Stimulated activated CD8-positive, alpha-beta memory T cell treated with anti-CD3 and anti-CD28 coated beads, Interleukin-4, amount 100 ng/mL, for 48 hours (primary cell): ENCODE measurements at places on chromosomes 4 and X.

GRCh38 chrX:153649178-153649914 lies 2.3 kb downstream of the DUSP9 start:
- DNase-seq, result peak; percentile 52

- DNase-seq, result no peak
Measured at GRCh38 chr4:117983541-117984365, 50.5 kb upstream of the NDST3 start.

DNA sequence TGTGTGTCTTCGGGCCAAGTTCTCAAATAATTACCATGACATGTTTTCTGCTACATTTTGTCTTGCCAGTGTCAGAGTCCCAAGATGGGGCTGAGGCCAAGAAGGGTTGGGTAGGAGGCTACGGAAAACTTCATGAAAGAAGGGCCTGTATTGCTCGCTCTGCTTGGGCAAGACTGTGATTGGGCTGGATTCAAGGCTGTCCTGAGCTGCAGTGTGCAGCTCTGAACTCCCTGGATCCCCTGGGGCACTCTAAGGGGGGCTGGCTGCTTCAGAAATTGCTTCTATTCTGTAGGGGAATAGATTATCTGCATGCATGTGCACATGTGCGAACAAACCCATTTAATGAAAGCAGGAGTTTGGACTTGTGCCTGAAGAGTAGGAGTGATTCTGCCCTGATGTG lies 13.6 kb downstream of the TSPAN6 start:
- no peak for DNase-seq

DNA sequence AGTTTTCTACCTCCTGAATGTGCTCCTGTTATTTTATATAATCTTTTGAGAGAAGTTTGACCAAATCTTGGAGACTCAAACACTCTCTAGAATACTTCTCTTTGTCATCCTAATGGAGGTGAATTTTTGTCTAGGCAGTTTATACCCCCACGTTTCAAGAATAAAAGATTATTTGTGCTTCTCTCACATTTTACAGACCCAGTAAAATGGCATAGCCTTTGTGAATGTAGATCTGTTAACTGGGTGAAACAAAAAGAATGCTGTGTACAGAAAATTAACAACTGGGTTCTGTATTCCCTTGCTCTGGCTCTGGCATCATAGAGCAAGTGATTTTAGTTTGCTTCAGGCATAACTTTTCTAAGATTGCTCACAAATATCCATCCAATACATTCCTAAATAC lies 26.1 kb downstream of the GASK1B start:
- DNase-seq, result no peak

DNA sequence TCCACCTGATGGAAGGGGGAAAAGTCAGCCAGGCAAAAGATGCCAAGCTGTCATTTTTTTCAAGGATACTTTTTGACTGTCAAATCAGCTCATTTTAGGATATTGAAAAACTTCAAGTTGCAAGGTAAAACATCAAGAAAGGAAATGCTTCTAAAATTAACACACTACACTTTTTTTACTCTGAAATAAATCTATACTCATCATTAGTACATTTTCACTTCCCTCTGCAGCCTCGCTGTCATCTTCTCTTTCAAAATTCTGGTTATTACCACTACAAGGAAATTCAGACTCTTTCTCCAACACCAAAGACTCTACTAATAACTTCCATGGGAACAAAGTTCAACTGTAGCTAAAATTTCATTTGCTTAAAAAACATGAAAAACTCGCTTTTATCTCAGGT lies 41.6 kb downstream of the APBB2 start:
- DNase-seq, result no peak

GRCh38 chr4:53195815-53196661 lies 169.8 kb downstream of the SCFD2 start:
- DNase-seq, result no peak

- DNase-seq, result no peak
Measured at GRCh38 chr4:137957806-137958205, 284.3 kb downstream of the SLC7A11 start.

- no peak for DNase-seq
Measured at GRCh38 chrX:153499876-153500275, 5.1 kb downstream of the BGN start.

GRCh38 chr4:163611784-163612445 lies 117.4 kb downstream of the TMA16 start:
- DNase-seq, result no peak

DNA sequence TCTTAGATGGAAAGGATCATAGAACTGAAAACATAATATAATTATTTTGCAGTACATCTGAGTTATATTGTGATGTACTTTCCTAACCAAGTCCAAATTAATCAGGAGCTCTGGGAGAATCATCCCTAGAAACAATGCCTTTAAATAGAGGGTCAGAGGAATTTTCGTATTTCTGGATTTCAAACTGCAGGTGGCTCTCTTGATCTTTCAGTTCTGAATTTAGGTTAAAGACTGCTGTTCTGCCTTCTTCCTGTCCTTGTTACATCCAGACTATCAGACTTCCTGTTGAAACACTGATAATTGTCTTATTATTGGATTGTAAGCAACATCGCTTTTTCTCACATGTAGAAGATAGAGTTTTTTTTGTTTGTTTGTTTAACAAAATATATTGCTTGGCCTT lies 142.7 kb downstream of the RPA4 start:
- no peak for DNase-seq

DNA sequence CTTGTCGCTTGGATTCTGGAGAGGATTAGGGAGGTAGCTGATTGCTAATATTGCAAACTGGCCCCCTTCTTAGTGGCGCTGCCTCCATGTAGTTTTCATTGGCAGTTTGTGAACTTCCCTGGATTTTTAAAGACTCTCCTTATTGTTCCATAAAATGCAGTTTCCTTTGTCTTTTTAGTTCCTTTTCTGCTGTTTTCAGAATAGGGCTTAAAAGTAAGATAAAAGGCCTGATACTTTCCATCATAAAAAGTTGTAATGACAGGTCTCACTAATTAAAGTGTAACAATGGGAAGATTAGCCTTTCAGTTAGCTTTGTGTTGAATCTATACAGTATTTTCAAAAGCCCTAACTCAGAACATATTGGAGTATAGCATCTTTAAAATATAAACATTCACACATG lies 21.2 kb downstream of the ZIC3 start:
- no peak for DNase-seq

- DNase-seq, result no peak
Measured at GRCh38 chrX:138150709-138151108, 560.8 kb downstream of the FGF13 start.

- DNase-seq, result no peak
Measured at GRCh38 chr4:183906739-183907651, 1.9 kb downstream of the STOX2 start.

DNA sequence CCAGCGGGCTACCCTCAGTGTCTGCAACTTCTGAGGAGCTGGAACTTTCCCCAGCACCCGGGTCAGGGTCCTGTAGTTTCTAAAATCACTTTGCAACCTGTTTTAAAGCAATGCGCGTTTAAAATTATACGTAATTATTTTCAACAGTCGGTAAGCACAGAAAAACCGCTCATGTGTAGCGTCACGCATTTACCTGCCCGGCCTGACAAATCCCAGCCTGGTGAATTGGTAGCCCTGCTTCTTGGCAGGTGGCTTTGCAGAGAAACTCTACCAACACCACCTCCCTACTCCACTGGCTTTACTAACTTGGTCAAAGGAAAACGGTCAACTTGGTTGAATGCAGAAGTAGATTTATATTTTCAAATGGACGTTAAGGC lies 640 bp downstream of the BANK1 start:
- DNase-seq, result no peak

DNA sequence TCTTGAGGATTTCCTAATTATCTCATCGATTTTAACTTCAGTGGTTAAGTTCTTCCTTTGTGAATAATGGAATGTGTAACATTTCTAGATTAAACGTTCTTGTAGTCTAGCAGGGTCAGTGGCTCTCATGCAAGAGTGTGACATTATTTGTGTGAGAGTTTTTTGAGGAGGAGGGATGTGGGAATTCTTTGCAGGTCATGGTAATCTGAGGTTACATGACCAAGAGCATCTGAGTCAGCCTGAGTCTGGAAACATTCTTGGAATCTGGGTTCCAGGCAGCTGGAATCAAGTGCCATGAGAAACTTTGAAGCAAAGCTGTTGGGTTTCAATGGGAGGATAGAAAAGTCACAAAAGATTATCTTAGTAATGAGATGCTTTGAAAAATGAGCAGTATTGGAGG lies 49.5 kb downstream of the GK start:
- DNase-seq, result no peak

GRCh38 chr4:15003401-15003890 lies 1.2 kb downstream of the CPEB2 start:
- DNase-seq, result peak; percentile 68

DNA sequence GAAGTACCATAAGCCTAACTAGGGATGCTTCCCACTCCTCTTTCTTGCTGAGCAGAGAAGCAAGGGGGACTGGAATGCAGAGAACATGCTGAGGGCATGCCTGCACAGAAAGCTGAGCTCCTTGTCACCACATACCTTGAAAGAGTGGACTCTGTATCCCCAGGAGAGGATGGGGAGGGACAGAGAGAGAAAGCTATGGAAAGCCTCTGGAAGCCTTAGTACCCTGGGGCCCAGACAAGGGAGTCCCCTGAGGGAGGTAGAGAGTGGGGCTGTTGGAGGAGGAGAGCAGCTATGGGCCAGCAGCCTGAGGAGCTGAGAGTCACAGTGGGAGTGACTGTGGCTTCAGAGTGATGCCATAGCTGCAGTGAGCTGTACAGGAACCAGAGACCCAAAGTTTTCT lies 77.9 kb downstream of the RTL9 start:
- no peak for DNase-seq

GRCh38 chrX:52363247-52363883 lies 5.5 kb upstream of the XAGE2 start:
- no peak for DNase-seq

DNA sequence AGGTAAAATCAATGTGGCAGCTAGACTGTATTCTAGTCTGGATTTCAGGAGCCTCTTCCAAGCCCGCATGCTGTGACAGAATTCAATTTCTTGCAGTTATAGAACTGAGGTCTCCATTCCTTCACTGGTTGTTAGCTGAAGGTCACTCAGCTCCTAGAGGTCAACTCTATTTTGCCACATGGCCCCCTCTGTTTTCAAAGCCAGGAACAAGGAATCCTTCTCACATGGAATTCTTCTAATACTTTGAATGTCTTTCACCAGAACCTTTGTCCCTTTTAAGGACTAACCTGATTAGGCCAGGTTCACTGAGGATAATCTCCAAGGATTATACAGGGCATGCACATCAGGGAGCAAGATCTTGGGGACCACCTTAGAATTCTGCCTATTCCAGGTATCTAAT lies 23.4 kb upstream of the MMRN1 start:
- DNase-seq, result no peak

DNA sequence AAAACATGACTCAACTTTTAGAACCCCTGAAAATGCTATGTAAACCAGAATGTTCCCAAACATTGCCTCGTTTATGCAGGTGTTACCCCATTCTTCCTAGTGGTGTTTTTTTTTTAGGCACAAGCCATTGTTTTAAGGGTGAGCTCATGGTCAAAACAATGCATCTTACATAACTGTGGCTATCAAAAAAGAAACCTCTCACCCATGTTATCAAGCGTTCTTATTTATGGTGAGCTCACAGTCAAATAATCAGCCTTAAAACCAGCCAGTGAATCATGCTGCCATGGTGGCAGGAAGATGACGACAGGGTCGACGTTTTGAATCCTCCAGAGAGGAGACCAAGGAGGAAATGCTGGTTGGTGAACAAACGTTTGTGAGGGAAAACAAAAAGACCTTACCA lies 195.2 kb downstream of the KDR start:
- no peak for DNase-seq

DNA sequence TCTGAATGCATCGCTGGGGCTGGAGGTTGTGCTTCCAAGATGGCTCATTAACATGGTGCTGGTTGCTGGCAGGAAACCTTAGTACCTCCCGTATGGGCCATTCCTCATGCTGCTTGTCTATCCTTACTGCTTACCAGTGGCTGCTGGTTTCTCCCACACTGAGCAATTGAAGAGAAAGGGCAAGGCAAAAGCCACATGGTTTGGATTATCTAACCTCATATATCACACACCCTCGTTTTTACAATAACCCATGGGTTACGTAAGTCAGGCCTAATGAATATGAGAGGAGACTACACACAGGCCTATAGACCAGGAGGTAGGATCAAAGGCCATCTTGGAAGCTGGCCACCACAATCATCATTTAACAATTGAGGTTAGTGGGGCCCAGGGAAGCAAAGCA lies 141.8 kb upstream of the EDNRA start:
- DNase-seq, result no peak

DNA sequence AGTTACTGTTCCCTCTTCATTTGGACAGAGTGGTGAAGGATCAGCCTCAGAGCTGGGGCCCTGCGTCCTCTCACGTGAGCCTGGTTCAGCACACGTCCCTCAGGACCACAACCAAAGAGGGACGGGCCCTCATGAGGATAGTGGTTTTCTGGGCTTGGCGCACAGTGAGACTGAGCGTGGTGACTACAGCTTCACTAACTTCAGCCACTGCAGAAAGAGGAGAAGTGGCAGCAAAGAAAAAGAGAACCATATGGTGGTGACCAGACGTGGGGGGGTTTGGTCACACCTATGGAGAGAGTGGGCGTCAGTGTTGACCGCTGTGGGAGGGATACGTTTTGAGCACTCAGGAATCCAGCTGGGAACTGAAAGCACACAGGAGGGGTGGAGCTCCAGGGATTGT lies 21.8 kb upstream of the TNIP3 start:
- no peak for DNase-seq

GRCh38 chr4:136751556-136751955 lies 780.7 kb downstream of the PCDH18 start:
- DNase-seq, result no peak

DNA sequence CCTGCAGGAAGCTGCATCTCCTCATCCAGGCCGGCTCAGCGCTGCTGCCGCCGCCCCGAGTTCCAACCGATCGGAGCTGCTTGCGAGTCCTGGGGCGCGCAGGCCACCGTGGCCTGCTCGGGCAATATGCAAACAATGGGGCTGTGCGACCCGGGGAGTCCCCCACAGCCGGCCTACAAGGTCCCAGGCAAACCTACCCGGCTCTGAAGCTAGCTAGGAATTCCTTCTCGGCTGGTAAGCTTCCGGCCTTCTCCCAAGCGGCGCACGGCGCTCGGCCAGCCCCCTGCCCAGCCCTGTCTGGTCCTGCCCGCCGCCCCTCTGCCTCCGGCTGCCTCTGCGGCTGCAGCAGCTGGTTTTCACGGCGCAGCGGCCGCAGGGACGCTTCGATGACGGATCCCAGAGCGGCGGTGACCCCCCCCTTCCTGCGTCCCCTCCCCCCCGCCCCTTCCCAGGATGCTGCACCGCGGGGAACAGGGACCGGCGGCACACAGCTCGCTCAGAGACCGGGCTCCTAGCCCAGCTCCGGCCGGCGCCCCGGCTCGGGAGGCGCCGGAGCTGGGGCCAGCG lies 59.4 kb downstream of the TSC22D3 start:
- no peak for DNase-seq
